ENCODE measurements at places on chromosomes 7 and 10.

- DNase-seq: no peak
These were observed 25.9 kb upstream of the BICC1 start for GRCh38 chr10:58486821-58487220.

DNA sequence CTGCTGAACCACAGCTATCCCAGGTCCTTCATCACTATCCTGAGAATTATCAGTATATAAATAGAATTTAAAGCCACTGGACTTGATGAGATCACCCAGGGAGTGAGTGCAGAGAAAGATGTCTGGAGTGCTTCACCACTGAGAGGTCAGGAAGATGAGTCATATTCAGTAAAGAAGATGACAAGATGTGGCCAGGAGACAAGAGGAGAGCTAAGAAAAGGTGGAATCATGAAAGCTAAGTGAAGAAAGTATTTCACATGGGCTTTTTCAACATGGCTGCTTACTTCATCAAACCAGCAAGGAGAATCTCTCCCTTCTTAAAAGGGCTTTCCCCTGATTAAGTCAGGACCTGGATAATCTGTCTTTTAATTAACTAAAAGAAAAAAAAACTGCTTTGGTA lies 9.1 kb upstream of the PRKAR2B start:
- DNase-seq: no peak

DNA sequence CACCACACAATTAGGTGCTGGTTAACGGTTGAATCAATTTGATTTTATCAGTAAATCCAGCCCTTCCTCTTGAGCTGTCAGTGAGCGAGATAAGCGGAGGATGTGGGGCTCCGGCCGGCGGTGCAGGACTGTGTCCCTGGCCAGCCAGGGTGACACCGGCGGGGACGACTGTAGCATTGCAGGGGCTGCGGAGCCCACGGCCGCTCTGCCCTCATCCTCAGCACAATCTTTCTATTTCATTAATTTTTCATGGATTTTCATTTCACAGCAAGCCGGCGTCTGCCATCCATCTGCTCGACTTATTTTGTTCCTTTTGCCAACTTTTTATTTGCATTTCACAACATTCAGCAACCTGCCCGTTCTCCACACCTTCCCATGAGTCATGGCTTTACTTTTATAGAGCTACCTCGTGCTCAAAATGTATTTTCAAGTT lies 4.7 kb downstream of the ADARB2 start:
- no peak for DNase-seq

DNA sequence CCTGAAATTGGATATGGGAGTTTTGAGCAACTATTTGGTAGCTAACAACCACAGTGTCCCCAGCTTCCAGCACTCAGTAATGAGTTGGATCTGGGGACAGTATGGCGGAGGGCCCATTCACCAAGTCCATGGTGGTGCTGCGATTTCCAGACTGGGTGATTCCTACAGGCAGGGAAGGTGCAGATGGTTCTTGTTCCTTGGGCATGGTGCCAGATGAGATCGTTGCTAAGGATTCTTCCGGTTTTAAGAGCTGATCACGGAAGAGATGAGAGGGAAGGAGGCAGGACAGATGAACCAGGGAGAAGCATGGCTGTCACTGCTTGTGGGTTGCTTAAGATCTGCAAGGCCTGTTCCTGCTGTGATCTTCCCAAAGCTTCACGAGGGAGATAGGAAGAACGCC lies 380.3 kb downstream of the TCERG1L start:
- no peak for DNase-seq

DNA sequence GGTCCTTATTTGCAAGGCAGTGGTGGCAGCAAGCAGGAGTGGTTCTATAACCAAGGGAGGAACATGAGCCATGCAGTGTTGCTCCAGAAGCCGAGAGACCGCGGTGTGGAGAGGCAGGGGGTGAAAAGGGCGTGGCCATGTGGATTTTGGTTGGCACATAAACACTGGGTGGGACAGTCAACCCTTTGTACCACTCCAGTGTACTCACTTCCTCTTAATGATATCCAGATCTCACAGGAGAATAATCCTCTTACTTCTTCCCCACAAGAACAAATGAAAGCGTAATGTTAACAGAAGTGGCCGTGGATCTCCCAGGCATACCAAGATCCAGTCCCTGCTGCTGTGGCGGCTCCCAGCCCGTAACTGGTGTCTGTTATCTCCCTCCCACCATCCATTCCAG lies 42.4 kb downstream of the XRCC2 start:
- DNase-seq: no peak

- no peak for DNase-seq
These were observed 8.1 kb upstream of the MALSU1 start for GRCh38 chr7:23290993-23291392.

DNA sequence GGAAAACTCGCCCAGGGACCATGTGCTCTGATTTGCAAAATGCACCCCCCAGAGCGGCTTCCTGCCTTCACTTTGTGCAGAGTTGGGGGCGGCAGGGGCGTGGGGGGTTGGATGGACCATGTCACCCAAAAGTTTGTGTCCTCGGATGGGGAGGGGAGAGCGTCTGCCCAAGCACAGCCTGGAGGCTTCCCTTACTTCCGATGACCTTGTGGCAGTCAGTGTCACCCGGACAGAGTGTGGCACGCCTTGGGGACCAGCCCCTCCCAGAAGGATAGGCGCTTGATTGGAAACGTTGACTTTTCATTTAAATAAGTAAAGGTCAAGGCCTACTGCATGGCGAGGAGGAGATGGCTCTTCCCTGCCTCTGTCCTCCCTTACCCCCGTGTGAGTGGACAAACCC lies 71.6 kb downstream of the LHPP start:
- no peak for DNase-seq

DNA sequence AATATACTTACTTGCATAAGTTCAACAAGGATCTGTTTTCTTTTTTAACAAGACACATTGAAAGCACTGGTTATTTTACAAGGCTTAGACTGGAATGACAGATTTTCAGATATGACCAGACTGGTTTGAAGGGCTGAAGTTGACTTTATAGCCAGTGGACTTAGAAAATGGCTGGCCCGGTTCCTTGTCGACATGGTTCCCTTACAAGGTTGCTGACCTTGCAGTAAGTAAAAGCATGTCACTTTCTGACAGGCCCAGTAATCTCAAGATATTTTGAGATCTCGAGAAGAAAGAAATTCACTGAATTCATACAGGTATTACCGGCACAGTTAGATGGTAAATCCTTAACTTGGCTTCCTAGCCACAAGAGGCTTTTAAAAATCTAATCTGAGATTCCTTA lies 136.5 kb downstream of the COBL start:
- no peak for DNase-seq

GRCh38 chr7:68432585-68432984 lies 1165.7 kb upstream of the AUTS2 start:
- DNase-seq: no peak

GRCh38 chr10:125064681-125065492 lies 95.5 kb downstream of the CTBP2 start:
- no peak for DNase-seq

- no peak for DNase-seq
These were observed 85.0 kb upstream of the ZNF800 start for GRCh38 chr7:127477295-127478023.

DNA sequence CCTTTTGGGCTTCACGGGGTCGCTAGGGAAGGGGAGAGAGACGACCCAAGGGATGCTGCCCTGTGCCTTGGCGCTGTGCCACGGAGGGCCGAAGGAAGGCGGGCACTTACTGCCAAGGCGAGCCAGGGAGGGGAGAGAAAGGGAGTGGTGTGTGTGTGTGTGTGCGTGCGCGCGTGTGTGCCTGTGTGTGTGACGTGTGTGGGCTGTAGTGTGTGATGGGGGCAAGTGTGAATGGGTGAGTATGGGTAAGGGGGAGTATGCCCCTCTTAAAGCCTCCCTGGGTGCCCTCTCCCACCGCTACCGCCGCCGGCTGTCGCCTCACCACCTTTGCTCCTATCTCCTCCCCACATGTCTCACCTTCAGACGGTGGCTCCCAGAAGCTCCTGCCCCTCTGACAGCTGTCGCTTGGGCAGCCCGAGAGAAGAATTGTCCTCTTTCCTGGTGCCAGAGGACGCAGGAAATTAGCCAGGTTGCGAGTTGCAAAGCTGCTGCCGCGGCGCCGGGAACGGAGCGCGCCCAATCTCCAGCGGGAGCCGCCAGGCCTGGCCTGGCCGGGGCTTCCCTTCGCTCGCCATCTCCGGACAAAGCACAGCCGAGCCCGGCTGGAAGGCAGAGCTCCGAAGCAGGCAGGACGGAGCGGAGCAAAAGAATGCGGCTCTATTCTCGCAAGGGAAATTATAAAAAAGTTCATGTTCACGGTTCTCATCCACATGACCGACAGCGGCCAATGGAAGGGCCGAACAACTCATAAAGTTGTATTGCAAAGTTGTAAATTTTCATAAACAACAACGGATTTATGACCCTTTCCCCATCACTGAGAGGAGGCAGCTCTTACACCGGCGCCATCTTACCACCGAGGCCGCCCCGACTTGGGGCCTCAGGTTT lies at the start of gene HOXA3:
HOXA3 (minus strand) TSS at position 653 of the 885 bp plus-strand sequence. CDS start 41,943 bp downstream, outside the sequence.
- no peak for DNase-seq

All from heart right ventricle (tissue), 16 donors.